ENCODE measurements at places on chromosomes 6 and 20.

DNA sequence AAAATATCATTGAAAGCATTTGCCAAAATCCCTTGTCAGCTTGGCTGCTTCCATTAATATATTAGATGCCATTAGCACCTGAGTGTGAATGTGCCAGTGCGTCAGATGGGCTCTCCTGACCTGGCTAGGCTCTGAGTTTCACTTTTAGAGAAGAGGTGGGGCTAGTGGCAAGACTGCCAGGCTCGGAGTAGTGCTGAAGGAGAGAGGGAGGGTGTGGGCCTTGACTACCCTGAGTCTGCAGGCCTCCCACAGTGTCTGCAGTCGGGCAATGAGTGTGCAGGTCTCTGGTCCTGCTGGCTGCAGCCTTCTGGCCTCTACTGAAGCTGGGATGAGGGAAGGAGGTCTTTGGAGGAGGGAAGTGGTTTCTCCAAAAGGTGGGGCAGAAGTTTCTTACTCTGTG lies 34.6 kb upstream of the PNPLA1 start:
- no peak for DNase-seq

GRCh38 chr6:54173089-54173488 lies 61.8 kb downstream of the MLIP start:
- DNase-seq, result no peak

DNA sequence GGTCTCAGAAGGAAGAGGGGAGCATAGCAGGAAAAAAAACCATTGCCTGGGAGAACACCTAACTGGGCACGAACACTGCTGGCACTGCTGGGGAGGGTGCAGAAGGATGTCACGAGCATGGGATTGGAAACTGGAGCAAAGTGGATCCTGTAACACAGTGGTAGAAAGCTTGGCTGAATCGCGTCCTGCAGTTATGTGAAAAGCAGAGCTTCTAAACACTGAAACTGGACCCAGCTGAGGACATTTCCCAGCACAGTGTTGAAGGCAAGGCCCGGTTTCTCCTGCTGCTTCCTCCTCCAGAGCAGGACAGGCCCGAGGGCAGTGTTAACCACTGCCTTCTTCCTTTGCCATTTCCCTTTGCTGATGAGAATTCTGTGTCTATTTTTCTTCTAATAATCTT lies 6.7 kb downstream of the APMAP start:
- DNase-seq, result no peak

GRCh38 chr6:130575557-130575956 lies 209.7 kb downstream of the TMEM200A start:
- no peak for DNase-seq

DNA sequence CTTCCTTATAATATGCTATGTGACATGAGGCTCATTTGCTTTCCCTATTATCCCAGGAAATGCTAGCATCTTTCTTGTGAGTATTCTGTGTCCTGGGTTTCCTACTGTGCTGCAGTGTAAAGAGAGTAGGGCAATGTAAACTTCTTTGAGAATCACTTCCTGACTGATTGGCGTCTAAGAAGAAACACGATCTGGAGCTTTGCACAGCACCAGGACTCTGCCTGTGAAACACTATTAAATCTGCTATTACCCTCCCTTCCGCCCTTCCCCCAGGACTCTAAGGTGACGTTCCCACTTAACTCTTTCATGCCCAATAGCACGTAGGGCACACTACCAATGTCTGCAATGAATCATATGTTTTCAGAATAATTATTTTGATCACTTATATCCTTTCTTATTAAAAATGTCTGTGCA lies 607.3 kb upstream of the CITED2 start:
- no peak for DNase-seq

- no peak for DNase-seq
These were observed 57.8 kb upstream of the TAGAP start for GRCh38 chr6:159102373-159103160.

DNA sequence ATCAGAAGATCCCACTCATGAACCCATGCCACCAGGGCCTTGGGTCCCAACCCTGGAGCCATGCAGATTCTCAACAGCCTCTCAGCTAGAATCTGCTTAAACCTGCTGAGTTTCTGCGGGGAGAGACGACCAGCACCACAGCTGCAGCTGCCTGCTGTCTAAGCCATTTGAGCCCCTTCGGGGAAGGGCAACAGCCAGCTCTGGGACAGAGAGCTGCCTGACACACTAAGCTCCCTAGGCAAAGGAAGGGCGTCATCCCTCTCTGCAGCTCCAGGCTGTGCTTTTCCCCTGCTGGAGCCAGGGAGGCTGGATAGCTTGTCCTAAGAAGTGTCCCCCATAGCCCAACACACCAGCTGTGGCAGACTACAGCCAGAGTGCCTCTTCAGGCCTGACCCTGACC lies 182.5 kb downstream of the OTOR start:
- DNase-seq, result no peak

DNA sequence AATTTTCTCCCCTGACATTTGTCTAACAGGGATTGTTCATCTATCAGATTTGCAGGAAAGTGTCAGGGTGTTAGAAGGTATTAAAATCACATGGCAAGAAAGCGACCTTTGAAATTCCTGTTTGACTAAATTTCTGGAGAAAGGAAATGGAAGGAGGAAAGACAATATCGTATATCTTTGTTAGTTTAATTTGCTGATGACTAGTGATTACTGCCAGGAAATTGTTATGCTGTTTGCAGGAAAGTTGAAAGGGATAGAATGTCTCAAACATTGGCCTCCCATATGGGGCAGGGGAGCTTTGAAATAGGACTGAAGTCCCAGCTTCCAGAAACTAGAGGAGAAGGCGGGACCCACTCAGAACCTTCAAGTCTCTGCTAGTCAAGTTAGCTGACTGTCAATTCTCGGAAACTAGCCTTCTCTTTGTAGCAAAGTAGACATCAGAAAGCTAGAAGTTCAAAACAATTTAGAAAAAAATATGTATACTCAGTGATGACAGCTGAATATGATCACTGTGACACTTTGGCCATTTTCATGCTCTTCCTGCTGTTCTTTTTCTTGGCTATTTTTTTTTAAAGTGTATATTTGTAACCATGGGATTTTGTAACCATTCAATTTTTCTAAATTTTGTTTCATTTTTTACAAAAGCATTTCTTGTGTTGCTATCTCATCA lies 53.4 kb upstream of the RALGAPA2 start:
- DNase-seq, result no peak

- no peak for DNase-seq
These were observed 44.0 kb downstream of the BMP2 start for GRCh38 chr20:6811262-6812035.

- no peak for DNase-seq
These were observed 70.0 kb upstream of the SASH1 start for GRCh38 chr6:148272597-148272996.

- no peak for DNase-seq
These were observed 467.1 kb upstream of the HSF2 start for GRCh38 chr6:121932076-121932991.

- DNase-seq, result no peak
These were observed 6.6 kb upstream of the CCR6 start for GRCh38 chr6:167116109-167116837.

GRCh38 chr6:140178935-140179334 lies 804.5 kb upstream of the CITED2 start:
- no peak for DNase-seq

DNA sequence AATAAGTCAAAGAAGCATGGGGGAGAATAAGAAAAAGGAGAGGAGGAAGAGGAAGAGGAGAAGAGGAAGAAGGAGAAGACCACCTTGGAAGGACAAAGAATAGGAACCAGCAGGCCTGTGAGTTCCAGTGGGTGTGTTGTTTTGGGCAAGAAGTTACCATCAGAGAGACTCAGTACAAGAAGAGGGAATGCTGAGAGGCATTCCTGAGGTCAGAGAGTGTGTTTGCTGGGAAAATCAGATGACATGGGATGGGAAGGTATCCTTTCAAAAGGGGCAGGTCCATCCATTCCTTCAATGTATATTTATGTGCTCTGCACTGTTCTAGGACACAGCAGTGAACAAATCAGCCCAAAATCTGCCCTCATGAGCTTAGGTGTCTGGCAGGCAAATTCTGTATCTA lies 40.5 kb upstream of the PRIM2 start:
- no peak for DNase-seq

- no peak for DNase-seq
These were observed 7.8 kb downstream of the IL22RA2 start for GRCh38 chr6:137165375-137166246.

DNA sequence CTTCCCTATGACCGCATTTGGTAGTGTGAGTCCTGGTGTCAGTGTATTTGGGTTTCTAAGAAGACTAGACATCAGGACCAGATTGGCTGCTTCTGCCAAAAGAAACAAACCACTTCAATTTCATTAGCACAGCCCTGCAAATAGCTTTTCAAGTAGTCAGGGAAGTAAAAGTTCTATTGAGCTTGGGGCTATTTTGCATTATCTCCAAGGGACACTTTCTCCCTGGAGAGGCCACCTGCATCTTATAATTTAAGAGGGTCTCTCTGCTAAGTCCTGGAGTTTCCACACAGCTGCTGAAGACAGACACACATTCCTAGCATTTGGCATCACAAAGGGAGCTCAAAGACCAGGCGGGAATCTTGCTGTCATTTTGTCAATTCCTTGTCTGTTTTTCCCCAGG lies 141.2 kb downstream of the BMP2 start:
- DNase-seq, result no peak

DNA sequence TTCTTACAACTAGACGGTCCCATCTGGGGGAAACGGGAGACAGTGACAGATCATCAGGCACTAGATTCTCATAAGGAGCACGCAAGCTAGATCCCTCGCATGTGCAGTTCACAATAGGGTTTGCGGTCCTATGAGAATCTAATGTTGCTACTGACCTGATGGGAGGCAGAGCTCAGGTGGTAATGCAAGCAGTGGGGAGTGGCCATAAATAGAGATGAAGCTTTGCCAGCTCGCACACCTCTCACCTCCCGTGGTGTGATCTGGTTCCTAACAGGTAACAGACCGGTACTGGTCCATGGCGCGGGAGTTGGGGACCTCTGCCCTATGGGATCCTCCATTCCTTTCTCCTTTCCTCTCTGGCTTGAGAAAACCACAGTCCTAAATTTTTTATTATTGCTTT lies 63.8 kb downstream of the TPD52L1 start:
- DNase-seq, result no peak

DNA sequence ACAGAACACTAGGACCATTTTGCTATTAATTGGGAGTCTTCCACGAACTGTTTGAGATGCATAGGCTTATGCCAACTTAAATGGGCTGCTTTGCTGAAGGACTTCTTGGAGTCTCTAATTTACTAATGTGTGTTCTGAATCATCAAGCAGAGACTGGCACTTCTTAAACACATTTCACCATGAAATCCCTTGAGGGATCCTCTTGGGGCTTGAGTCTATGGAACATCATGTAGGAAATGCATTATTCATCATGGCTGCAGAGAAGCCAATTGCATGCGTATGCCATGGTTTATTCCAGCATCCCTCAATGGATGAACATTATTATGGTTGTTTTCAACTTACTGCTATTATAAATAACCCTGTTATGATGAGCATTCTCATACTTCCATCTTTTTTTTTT lies 73.4 kb downstream of the FGD2 start:
- no peak for DNase-seq

DNA sequence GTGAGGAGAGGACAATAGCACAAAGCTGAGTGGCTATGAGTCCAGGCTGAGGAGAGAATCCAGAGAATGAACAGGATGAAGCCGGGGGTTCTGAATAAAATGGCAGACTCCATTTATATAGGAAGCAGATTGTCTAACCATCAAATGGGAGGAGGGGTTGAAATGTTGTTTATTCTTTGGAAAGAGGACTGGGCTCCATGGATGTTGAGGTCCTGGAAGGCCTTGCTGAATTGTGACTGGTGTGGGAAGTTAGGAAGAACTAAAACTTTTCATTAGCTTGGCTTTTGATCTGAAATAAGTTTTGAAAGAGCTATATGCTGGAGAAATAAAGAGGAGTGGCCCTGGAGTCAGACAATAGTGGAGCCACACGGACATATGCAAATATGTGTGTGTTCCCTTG lies 647.8 kb downstream of the RNF144B start:
- no peak for DNase-seq

DNA sequence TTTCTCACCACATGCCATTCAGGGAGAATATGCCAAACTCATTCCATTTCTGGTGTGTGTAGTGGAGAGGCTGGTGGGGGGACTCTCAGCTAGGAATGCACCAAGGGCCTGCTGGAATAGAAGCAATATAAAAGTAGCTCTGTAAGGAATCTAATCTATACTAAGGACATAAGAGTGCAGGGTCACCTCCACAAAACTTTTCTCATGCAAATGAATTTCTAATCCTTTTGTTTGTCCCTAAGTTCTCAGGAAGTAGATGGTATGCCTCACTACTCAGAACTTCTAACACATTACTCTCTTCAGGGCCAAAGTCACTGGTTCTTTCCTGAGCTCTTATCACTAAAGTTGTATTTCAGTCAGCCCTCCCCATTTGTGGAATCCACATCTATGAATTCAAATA lies 427.2 kb downstream of the C6orf118 start:
- DNase-seq, result no peak

- DNase-seq, result no peak
These were observed 673 bp downstream of the CST7 start for GRCh38 chr20:24949756-24950127.

GRCh38 chr20:38809942-38810341 lies 4.4 kb downstream of the PPP1R16B start:
- DNase-seq, result no peak

DNA sequence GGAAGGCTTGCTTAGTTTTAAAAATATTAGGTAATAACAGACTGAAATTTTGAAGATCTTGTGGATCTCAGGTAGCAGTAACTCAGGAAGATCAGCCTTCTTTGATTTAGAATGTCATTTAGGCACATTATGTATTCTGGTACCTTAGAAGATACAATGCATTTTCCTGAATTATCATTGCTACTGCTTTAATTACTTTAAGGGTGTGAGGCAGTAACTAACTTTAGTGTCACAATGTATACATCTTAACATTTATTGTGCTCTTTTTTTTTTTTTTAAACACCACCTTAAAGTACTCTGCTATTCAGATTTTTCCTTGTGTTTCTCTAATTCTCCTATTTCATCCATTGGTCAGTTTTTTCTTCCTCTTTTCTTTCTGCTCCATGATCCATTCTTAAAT lies 13.3 kb downstream of the MAPK14 start:
- no peak for DNase-seq
